ENCODE measurements at places on chromosomes 3 and 15.

DNA sequence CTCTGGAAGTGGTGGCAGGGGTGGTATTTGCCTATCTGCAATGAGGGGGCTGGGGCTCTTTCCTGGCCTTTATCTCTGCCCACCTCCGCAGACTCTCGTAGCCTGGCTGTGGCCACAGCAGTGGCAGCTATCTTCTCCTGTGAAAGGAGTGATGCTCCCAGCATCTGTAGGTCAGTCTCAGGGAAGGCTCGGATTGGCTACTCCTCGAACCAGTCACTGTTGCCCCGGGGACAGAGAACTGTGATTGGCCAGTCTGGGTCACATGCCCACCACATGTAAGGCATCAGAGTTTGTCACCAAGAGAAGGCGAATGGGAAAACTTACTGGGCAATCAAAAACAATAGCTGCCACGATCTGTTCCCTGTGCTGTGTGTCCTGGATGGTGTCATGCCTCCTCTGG, 30.1 kb upstream of the FGD5 start:
- DNase-seq: no peak

GRCh38 chr3:165378761-165379160, 182.6 kb upstream of the SLITRK3 start:
- DNase-seq: no peak

DNA sequence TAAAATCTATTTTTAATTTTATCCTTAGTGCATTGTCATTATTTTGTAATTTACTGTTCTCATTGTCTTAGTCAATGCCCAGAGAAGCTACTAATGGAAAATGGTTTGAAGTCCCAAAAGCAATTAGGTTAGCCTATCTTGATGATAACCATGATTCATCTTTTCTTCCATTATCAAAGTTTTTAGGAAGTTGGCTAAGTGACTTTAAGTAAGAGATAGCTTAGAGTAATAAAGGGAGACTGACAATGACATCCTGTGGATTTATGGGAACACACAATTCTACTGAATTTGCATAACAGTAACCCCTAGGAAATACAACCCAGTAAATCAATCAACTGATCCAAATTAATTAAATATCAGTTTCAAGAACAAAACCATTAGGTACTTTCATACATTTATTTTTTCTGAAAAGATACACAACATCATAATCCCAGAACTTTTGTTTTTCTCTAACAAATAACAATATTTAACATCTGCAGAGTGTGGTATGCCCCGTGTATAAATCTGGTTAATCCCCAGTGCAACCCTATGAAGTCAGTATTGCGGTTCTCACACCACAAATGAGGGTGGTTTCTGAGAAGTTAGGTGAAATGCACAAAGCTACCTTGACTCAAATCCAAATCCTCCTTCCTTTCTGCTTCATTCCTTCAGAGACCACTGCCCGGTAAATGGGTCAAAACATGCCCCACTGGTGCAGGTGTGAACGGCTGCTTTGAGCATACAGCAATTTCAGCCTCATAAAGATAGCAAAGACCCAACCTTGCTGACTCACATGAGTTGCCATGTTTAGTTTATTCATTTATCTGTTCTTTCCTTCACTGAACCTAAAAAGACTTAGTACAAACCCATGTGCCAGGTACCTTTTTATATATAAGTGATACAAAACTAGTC, 202.1 kb downstream of the TBL1XR1 start:
- DNase-seq: no peak

DNA sequence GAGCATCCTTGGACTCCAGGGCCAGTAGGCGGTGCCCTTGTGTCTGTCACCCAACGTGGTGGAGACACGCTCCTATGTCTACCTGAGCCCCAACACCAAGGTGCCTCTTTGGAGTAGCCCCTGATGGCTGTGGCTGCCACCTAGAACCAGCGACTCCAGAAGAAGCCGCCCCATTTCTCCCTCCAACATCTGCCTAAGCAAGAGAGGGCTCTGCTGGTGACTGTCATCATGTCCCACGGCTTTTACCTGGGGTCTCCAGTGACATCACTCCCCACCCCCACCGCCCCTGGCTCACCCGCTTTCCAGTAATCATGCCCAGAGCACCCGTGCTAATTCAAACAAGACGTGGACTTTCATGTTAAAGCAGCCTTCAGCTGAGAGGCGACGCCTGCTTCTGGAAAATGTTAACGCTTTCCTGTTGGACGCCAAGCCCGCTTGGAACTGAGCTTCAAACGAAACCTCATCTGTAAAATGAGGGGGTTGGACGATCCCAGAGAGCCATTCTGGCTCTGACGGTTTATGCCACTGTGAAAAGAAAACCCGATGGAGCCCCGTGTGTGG, 57.0 kb downstream of the ISG20 start:
- DNase-seq: no peak

DNA sequence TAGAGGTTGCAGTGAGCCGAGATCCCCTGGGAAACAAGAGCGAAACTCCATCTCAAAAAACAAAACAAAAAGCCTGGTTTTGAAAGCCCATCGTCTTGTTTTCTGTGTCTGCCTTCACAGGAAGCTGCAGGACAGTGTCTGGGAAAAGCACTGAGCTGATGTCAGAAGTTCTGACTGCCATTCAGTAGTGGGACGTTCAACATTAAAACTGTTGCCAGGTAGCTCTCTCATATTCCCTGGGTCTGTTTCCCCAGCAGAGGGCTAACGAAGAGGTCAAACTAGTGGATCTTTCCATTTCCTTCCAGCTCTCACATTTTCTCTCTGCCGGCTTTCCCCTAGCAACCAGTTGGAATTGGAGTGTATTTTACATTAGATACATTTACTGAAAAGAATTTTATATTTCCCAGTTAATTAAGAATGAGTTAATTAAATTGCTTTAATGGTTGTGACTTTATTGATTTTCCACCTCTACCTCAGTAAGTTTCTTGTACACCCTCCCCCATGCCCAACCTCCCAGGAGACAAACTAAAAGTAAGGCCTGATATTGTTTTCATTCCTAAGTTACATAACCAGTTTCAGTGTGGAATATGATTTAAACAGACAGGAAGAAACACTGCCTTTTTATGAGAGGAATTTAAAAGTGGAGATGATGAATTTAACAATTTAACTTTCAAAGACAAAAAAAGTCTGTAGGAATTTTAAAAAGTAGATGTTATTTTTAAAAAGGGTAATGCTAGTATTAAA, 29.9 kb downstream of the RCN2 start:
- DNase-seq: no peak

DNA sequence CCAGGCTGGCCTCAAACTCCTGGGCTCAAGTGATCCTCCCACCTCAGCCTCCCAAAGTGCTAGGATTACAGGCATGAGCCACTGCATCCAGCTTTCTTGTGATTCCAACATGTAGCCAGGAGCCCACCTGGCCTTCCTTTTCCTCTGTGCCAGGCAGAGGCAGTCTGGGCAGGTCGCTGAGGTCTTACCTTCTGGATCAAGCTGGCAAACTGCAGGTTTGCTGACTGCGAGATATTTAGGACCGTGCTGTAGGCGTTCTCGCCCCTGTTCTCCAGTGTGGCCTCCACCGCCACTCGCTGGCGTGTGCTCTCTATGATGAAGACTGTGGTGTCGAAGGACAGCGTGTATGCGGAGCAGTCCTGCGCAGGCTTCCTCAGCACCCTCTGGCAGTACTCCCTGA, 42.5 kb downstream of the FEM1B start:
- DNase-seq: no peak

DNA sequence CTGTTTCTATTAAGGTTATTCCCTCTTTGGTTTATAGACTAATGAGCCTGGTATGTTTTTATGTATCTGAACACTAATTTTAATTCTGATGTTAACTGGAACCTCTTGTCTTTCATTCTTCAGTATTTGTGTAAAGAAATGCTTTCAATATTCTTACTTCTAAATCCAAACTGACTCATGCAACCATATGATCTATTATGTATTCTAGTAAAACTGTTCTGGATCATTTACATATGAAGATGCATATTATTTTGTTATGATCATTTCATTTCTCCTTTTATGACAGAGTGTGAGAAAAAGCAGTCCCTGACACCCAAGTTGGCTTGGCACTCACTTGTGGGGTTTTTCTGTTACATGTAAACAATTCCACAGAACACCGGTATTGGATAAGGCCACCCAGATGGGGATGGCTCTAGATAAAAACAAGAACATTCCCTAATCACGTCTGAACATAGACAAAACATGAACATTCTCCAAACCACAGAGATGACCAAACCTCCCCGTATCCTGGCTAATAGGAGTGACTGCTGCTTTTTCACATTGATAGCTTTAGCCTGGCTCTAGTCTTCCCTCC, 72.2 kb upstream of the EPHB3 start:
- no peak for DNase-seq

DNA sequence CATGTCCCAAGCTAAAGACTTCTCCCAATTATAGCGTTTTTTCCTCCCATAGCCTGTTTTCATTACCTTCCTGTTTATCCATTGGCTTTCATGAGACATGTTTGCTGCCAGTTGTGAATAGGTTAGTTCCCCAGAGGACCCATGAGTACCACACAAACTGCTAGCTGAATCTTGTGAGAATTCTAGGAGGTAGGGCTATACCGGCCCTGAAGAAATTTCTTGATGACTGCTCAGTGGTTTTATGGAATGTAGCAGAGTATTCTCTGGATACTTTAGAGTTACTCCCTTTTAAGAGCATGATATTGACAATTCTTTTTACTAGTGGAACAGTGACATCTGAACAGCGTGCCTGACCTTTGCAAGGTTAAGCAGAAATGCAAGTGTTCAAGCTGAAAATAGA, 210.4 kb downstream of the MCTP2 start:
- DNase-seq: no peak

DNA sequence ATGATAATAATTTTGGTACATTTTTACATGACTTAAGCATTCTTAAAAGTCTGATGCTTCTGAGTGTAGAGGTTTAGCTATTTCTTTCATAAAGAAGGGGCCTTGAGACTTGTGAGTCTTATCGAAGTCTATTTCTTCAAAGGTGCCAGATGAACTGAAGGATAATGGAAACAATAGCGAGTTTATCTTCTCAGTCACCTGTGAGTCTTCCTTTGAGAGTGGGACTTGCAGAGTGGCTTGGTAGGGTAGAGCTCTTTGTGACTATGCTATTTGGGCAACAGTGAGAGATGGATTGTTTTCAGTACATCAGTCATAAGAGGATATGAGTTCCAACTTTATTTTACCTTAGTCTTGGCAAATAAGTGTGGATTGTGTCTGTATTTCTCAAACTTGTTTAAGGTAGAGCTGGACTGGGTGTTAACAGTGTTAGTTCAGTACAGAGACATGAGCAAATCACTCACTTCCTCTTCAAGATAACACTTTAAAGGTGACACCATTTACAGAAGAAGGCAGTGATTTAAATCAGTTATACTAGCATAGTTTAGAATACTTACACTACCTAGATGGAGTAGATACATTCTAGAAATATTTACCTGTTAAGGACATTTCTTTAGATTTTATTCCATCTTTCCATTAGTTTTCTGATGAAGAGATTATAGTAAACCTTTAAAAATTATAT, 3.2 kb downstream of the AKAP13 start:
- no peak for DNase-seq

DNA sequence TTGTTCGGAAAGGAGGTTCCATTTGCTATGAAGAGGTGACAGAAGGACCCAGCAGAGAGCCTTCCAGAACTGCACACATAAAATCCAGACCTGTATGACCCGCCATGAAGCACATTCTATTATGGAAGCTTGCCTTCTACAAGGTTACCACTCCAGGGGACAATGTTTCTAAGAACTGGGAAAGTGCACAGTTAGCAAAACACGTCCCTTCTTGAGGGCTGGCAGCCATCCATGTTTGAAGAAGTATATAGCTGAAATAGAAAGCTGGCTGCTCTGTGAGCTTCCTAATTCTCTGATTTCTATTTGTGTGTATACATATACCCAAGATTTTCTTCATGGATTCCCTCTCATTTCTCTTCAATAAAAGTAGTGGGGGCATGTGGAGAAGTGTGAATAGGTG, 74.6 kb downstream of the CNTN3 start:
- no peak for DNase-seq

- DNase-seq: no peak
Measured at GRCh38 chr3:115341208-115341607, 194.1 kb upstream of the ZBTB20 start.

- DNase-seq: no peak
Measured at GRCh38 chr15:27655056-27655455, 444.1 kb downstream of the OCA2 start.

Data from common myeloid progenitor, CD34-positive (primary cell).